Stimulated activated effector memory CD8-positive, alpha-beta T cell treated with anti-CD3 and anti-CD28 coated beads, Interleukin-12 subunit alpha, Interleukin-12 subunit beta, amount 100 ng/mL, for 72 hours (primary cell): ENCODE measurements at places on chromosomes 2 and 18.

GRCh38 chr18:805755-806110, 6.3 kb downstream of the YES1 start:
- DNase-seq: no peak

GRCh38 chr2:65781756-65782155, 349.4 kb upstream of the SPRED2 start:
- DNase-seq: no peak

DNA sequence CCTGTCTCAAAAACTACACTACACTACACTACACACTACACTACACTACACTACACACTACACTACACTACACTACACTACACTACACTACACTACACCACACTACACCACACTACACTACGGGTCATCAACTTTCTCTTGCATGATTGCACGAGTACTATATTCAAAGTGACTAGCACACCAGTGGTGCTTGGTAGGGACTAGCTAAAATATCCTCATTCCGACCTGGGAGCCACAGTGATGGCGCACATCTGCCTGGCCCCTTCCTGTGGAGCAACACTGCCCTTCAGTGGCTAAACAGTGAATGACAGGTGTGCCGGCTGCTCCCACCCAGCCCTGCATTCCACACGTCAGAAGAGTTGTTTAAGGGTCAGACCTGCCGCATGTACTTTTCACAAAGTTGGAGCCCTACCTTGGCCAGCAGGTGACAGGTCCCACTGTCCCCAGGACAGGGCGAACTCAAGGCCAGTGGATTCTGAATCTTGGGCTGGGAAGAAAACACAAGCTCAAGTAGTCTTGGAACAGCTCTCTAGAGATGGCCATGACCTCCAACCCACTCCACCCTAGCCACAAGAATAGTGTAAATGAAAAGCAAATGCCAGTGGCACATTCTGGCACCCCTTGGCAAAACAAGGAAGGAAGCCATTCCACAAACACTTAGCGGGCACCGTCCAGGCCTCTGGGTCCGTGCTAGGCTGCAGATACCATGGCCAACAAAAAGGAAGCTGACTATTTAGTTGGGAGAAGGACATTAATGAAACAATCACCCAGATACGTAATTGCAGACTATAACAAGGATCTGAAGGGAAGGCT, 79.7 kb upstream of the MSH2 start:
- peak; percentile 57 for DNase-seq

GRCh38 chr18:48828194-48828545, 122.6 kb downstream of the SMAD7 start:
- DNase-seq: peak; percentile 36

GRCh38 chr2:235406430-235406829, 87.4 kb upstream of the AGAP1 start:
- no peak for DNase-seq
